Panc1 (cell line): ENCODE measurements at places on chromosomes 5 and 9. TPM values are rescaled to one million over a fixed set of nuclear protein-coding genes. Genes with fewer than 3 reads are reported as not detected.

Gene SLC28A3
- not detected for total RNA-seq

Gene SLC6A3
- 0.05 TPM for total RNA-seq

Gene PELO
- 12.4 TPM for total RNA-seq

Gene IL4
- total RNA-seq = not detected

Gene FCN2
- total RNA-seq = not detected

Gene ZNF484
- 5.4 TPM for total RNA-seq

Gene PCDHAC1
- 0.59 TPM for total RNA-seq
